DMS 273 treated with DMSO at 0.1 percent for 48 hours (cell line): ENCODE measurements at places on chromosomes 1 and 21.
A peak's percentile ranks its signal among the peaks of the same experiment; 100 is the strongest.

- no peak for DNase-seq
These were observed 22.8 kb downstream of the NEK7 start for GRCh38 chr1:198179556-198179981.

DNA sequence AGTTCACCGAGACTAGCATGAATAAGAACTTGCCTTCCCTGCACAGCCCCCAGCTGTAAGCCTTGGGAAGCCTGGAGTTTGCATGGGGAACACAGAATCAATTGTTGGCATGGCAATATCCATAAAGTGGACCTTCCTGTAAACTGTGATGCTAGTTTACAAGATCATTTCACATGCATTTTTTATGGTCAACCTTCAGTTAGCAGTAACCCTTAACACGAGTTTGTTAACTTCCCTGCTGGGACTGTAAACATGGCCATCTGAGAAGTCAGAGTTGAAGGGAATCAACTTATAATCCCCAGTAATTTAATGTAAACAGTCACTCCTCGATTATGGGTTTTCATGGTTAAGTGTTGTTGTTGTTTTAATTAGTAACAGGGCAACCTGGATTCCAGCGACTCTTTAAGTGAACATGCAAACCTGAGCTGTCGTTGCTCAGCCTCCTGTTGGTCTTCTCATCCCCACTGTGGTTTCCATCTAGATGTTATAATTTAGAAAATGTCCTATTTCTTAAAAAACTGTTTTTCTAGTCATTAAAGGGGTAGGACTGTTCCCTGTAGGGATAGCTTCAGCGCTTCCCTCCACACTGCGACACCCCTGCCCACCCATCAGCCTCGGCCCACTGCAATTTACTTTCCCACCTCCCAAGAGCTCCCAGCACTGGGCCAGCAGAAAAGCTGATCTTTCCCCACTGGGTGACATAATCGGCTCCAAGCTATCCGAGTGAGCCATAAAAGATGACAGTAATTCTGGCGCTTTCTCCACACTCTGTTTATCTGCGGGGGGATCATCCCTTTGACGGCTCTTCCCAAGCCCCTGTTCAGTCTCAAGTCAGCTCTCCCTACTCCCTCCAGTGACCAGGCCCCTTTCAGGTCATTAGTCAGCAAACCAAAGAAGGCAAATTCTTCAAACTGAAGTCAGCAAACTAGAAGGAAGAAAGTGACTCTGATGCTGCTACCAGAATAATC is 107.6 kb upstream of the IPO9 start:
- no peak for DNase-seq

- DNase-seq, result no peak
These were observed 13.5 kb upstream of the TNFRSF1B start for GRCh38 chr1:12153181-12153785.

GRCh38 chr1:113592230-113592629 is 167.1 kb downstream of the PHTF1 start:
- no peak for DNase-seq

DNA sequence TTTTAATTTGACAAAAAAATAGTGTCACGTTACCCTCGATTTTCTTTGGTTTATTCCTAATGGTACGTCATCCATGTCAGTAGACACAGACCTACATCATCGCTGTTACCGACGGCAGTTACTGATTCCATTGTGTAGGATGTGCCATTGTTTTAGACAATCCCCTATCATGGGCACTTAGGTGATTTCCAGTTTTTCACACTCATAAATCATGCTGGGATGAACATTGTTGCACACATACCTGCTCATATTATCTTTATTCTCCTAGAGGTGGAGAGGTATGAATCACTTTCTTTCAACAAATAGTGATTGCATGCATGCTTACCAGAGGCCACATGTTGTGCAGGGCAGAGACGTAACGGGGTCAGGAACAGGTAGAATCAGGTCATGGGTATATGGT is 79.7 kb upstream of the EFHD2 start:
- no peak for DNase-seq

DNA sequence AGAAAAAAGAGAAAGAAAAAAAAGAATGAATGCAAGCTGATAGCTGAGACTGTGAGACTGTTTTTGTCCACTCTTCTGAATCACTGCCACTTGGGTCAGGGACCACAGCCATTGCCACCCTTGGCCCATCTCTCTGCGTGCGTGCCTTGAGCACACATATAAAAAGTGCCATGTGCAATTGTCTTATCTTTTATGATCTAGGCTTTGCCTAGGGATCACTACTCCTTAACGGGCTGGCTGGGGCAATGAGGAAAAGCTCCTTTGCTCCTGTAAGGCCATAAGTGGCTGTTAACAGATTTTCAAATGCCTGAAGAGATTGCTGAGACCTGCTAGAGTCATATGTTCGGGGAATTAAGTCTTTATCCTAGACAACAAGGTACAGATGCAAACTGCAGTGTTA is 8.2 kb downstream of the SPATA46 start:
- no peak for DNase-seq

GRCh38 chr1:88685259-88685620 is 1.2 kb downstream of the PKN2 start:
- no peak for DNase-seq

- DNase-seq, result no peak
These were observed 43.3 kb upstream of the DIRAS3 start for GRCh38 chr1:68093737-68094136.

DNA sequence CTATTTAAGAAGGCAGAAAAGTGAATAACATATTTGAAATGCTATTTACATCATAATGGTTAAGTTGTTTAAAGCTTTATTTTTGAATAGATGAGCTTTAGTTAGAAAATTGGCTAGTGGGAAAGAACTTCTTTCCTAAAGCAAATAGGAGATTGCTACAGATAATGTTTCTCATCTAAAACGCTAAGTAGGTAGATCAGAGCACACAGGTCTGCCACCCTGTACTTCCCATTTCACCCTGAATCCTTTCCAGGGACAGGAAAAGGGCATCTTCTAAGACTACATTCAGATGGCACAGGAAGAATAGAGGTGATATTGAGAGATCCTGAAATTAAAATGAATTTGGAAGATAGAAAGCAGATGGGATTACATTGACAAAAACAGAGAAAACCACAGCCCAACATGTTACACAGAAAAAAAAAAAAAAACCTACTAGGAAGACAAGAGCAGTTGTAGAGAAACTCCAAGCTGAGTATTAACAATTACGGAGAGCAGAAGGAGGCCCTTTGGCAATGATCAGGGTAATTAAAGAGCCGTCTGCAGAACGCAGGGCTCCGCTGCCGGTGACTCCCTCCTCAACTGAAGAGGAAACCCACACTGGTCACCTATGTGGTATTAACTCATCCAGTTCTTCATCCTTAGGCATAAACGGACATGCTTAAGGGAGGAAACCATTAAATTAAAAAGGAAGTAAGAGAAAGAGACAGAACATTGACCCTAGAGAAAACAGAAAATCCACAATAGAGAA is 53.6 kb upstream of the MAP10 start:
- no peak for DNase-seq

DNA sequence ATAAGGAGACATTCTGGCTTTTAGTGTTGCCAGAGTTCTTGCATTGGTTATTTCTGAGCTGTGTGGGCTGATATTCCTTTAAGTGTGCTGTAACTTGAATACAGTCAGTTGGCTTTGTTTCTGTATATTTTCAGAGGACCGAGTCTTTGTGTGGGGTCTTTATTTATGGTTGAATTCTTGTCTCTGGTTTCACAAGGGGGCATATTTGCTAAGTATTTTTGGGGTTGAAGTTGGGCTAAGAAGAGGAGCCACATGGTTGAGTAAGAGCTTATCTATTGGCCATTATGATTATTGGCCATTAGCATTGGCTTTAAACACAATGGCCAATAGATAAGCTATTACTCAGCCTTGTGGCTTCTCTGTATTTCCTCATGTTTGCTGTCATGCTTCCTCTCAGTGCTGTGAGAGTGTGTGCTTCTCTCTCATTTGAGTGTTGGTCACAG is 26.3 kb upstream of the PTGFR start:
- no peak for DNase-seq

- DNase-seq, result no peak
These were observed 10.2 kb downstream of the C1orf94 start for GRCh38 chr1:34186741-34187494.

GRCh38 chr1:220044678-220045355 is 1.5 kb downstream of the EPRS1 start:
- no peak for DNase-seq

DNA sequence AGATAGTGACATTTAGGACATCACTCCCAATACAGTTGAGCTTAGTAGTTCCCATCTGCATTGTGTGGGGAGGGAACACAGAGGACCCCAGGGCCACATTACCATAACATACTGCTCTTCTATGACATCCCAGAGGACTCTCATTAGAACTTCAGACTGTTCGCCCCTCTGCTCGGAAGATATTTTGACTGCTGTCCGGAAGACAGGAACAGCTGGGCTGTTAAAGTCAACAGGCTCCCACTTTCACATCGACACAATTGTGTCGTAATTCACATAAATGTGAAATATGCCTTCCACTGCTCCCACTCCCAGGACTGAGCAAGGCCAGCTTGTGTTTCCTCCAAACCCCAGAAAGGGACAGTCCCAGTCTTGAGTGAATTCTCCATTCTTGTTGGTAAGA is 158.4 kb downstream of the SEC16B start:
- no peak for DNase-seq

GRCh38 chr1:234932106-234932505 is 196.5 kb downstream of the TOMM20 start:
- no peak for DNase-seq

- peak; percentile 55 for DNase-seq
These were observed 88.8 kb downstream of the ST3GAL3 start for GRCh38 chr1:43796111-43796581.
